ENCODE measurements at places on chromosomes 1 and 21. TPM values are rescaled to one million over a fixed set of nuclear protein-coding genes. Genes with fewer than 3 reads are reported as not detected.

Gene MFN2
- 92.6 TPM for total RNA-seq

Gene ZYG11A
- 0.06 TPM for total RNA-seq

Gene OR10K2
- total RNA-seq, result not detected

Gene NPHP4
- 15.7 TPM for total RNA-seq

Gene KCNE2
- total RNA-seq, result not detected

Gene HMCN1
- not detected for total RNA-seq

Gene CFAP74
- not detected for total RNA-seq

Gene GUCA2B
- total RNA-seq, result not detected

Gene RGS13
- not detected for total RNA-seq

Gene KCNQ4
- total RNA-seq, result 0.25 TPM

Gene CR2
- 0.48 TPM for total RNA-seq

Gene SLC35F3
- total RNA-seq, result 9.0 TPM

Gene TNN
- total RNA-seq, result 0.04 TPM

Gene ADAMTSL4
- not detected for total RNA-seq

Gene RNASEL
- 4.2 TPM for total RNA-seq

Gene MMEL1
- total RNA-seq, result not detected

Gene COL8A2
- total RNA-seq, result 0.38 TPM

Gene CFHR4
- not detected for total RNA-seq

Gene TNFAIP8L2
- 25.7 TPM for total RNA-seq

Gene UBL4B
- total RNA-seq, result not detected

Gene DHRS3
- total RNA-seq, result 134 TPM

Gene SPRR1B
- total RNA-seq, result not detected

Gene CPTP
- 16.0 TPM for total RNA-seq

Gene SPRR2A
- not detected for total RNA-seq

Gene PRAMEF8
- total RNA-seq, result not detected

Gene ATP1A4
- not detected for total RNA-seq

Gene MPZ
- total RNA-seq, result 2.3 TPM

Gene CCDC17
- total RNA-seq, result 1.3 TPM

Gene FCRL6
- 0.40 TPM for total RNA-seq

Gene CDC20
- 141 TPM for total RNA-seq

Gene AVPR1B
- not detected for total RNA-seq

Gene LY9
- 4.8 TPM for total RNA-seq

Gene SOAT1
- 83.4 TPM for total RNA-seq

Gene LYPD8
- total RNA-seq, result not detected

Gene S100A12
- not detected for total RNA-seq

Gene FCAMR
- total RNA-seq, result not detected

Gene PPIE
- total RNA-seq, result 62.9 TPM

Gene BCAN
- total RNA-seq, result not detected

Gene ADORA1
- not detected for total RNA-seq

Gene EFNA3
- 3.1 TPM for total RNA-seq

Gene IGSF5
- not detected for total RNA-seq

Gene PDE9A
- total RNA-seq, result 2.6 TPM
